ENCODE measurements at places on chromosomes 13 and 19.

GRCh38 chr13:109768616-109769015, 17.8 kb downstream of the IRS2 start:
- no peak for DNase-seq

DNA sequence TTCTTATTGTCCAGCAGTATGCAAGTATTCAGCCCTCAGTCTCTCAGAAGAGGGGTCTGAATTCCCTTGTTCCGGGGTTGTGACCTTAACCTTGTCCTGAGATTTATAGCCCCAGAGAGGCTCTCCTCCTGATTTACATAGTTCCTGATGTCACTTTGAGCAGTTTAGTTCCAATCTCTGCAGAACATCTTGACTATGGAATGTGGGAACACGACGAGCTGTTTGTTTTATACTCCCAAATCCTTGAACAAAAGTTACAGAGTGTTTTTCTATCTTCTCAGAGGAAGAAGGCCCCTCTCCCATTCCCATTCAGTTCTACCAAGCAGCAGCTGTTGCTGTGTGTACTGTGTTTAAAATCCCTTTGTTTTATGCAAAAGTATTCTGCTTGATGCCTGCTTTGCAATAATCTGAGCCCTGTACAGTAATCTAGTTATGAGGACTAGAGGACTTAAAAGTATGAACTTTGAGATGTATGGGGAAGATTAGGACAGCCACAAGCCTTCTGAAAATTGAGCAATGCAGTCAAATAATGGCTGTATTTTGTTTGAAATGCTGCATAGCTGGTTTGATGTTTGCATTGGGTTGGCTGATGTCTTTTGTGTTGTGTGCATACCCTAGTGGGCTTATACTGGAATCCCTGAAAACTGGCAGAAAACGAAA, 74.7 kb downstream of the KL start:
- DNase-seq: no peak

- peak; percentile 17 for DNase-seq
Observed at GRCh38 chr19:48400018-48400742, 6.7 kb downstream of the GRIN2D start.

DNA sequence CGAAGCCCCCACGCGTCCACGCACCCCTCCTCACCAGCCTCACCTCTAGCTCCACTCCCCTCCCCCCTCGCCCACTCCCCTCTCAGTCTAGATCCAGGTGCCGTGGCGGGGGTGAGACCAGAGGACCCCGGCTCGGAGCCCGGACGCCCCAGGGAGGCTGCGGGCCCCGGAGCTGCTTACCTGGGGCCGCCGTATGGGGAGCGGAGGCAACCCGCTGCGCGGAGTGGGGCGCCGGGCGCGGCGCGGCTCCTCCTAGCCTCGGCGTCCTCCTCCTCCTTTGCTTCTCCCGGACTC, 353 bp downstream of the ENOX1 start:
- DNase-seq: no peak

- DNase-seq: peak; percentile 10
Observed at GRCh38 chr19:51676566-51677083, 16.5 kb upstream of the SPACA6 start.

GRCh38 chr13:92901739-92902138, 324.9 kb upstream of the GPC6 start:
- no peak for DNase-seq

- no peak for DNase-seq
Observed at GRCh38 chr19:31438401-31439269, 89.4 kb upstream of the TSHZ3 start.
